ENCODE measurements at places on chromosomes 4 and X. TPM values are rescaled to one million over a fixed set of nuclear protein-coding genes. Genes with fewer than 3 reads are reported as not detected.
A peak's percentile ranks its signal among the peaks of the same experiment; 100 is the strongest.

GRCh38 chr4:37726666-37727065 is 40.5 kb upstream of the RELL1 start:
- H3K4me1 ChIP-seq = peaks cover 11% of the 10 kb centered on the region
- DNase-seq = no peak
- H3K27me3 ChIP-seq = no peaks in the 10 kb centered on the region
- no peaks in the 10 kb centered on the region for H3K36me3 ChIP-seq
- no peak overlapping the region for H3K4me3 ChIP-seq

DNA sequence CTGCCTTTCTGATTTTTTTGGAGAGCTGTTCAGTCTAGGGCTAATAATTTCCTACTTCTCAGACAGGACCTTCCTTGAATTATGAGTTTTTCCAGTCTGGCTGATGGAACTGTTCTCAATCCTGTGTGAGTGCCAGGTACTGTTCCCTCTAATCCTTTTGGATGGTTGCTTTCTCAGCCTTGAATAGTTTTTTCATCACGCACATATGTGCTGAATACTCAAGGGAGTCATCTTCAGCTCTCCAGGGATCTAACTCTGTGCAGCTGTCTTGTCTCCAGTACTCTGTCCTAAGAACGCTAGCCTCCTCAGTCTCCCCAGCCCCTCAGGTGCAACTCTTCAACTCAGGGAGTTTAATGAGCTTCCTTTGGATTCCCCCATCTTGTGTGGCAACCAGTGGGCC is 93.2 kb downstream of the GASK1B start:
- H3K27me3 ChIP-seq = no peaks in the 10 kb centered on the region
- no peaks in the 10 kb centered on the region for H3K4me1 ChIP-seq
- no peaks in the 10 kb centered on the region for H3K36me3 ChIP-seq
- DNase-seq = no peak
- no peak overlapping the region for H3K27ac ChIP-seq

- DNase-seq = no peak
- H3K27ac ChIP-seq = no peak overlapping the region
- H3K36me3 ChIP-seq = no peaks in the 10 kb centered on the region
- H3K4me1 ChIP-seq = no peaks in the 10 kb centered on the region
- peaks cover 12% of the 10 kb centered on the region for H3K27me3 ChIP-seq
Measured at GRCh38 chr4:110250023-110250387, 51.6 kb upstream of the ELOVL6 start.

- no peaks in the 10 kb centered on the region for H3K36me3 ChIP-seq
- H3K27me3 ChIP-seq = no peaks in the 10 kb centered on the region
- H3K27ac ChIP-seq = no peak overlapping the region
- no peak overlapping the region for H3K4me3 ChIP-seq
- DNase-seq = no peak
Measured at GRCh38 chrX:8988446-8988845, 45.5 kb downstream of the FAM9B start.

GRCh38 chrX:116267511-116268040 is 97.0 kb downstream of the AGTR2 start:
- no peak overlapping the region for H3K27ac ChIP-seq
- H3K27me3 ChIP-seq = no peaks in the 10 kb centered on the region
- no peaks in the 10 kb centered on the region for H3K36me3 ChIP-seq
- H3K4me1 ChIP-seq = no peaks in the 10 kb centered on the region
- no peak for DNase-seq

DNA sequence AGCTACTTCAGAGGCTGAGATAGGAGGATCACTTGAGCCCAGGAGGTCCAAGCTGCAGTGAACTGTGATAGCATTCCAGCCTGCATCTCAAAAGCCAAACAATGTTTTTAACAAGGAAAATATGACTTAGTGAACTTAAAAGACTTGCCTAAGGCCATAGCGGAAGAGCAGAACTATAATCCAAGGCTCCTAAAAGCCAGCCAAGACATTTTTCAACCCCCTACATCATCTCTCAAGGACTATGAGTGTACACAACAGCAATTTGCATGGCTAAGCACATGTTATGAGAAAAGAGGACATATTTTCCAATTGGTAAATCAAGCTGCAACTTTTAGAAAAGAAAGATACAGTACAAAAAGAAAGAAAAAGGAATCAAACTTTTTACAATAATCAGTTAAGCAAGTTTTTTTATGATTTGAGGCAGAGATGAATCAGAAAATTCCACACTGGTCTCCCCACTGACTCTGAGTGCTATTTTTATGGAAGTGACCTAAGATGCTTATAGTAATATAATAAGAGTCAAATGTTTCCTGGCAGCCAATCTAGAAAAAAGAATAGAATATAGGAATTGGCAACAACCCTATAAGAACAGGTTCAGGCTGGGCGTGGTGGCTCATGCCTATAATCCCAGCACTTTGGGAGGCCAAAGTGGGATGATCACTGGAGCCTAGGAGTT is 9.8 kb upstream of the ACOT9 start:
- no peaks in the 10 kb centered on the region for H3K27me3 ChIP-seq
- no peaks in the 10 kb centered on the region for H3K36me3 ChIP-seq
- no peak for DNase-seq
- no peak overlapping the region for H3K4me3 ChIP-seq

GRCh38 chr4:154838155-154838554 is 57.1 kb downstream of the RBM46 start:
- no peak overlapping the region for H3K4me3 ChIP-seq
- no peak for DNase-seq
- H3K36me3 ChIP-seq = no peaks in the 10 kb centered on the region
- no peaks in the 10 kb centered on the region for H3K4me1 ChIP-seq
- H3K27ac ChIP-seq = no peak overlapping the region
- no peaks in the 10 kb centered on the region for H3K27me3 ChIP-seq

- no peak overlapping the region for H3K27ac ChIP-seq
- H3K4me3 ChIP-seq = no peak overlapping the region
- peaks cover 5% of the 10 kb centered on the region for H3K4me1 ChIP-seq
- H3K36me3 ChIP-seq = no peaks in the 10 kb centered on the region
Measured at GRCh38 chr4:94446386-94446785, 5.4 kb upstream of the PDLIM5 start.

- no peak overlapping the region for H3K27ac ChIP-seq
- no peak for DNase-seq
- H3K36me3 ChIP-seq = no peaks in the 10 kb centered on the region
Measured at GRCh38 chrX:12865359-12865758, 1.5 kb upstream of the TLR7 start.

GRCh38 chrX:17459008-17459611 is 84.1 kb downstream of the NHS start:
- no peak overlapping the region for H3K27ac ChIP-seq
- DNase-seq = no peak
- no peaks in the 10 kb centered on the region for H3K27me3 ChIP-seq
- H3K4me1 ChIP-seq = no peaks in the 10 kb centered on the region
- no peaks in the 10 kb centered on the region for H3K36me3 ChIP-seq
- H3K4me3 ChIP-seq = no peak overlapping the region

DNA sequence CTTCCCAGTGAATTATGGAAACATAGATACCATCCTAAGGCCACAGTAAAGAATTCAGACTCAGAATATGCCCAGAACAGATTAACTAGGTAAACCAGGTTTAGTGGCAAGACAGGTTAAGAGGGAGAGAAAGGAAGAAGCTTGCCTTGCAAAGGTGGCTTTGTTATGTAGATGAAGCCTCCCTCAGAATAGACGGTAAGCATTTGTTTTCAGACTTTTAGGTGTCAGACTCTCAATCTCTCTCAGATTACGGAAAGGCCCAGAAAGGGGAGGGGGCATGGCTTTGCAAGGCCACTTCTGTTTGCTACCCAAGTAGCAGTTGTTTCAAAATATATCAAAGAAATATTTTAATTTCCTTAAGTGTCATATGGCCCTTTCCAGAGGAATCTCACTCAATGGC is 457.1 kb upstream of the BOD1L1 start:
- H3K27me3 ChIP-seq = no peaks in the 10 kb centered on the region
- no peak overlapping the region for H3K4me3 ChIP-seq
- H3K4me1 ChIP-seq = no peaks in the 10 kb centered on the region
- H3K36me3 ChIP-seq = no peaks in the 10 kb centered on the region
- no peak overlapping the region for H3K27ac ChIP-seq

GRCh38 chr4:53365121-53365485 is 758 bp downstream of the SCFD2 start:
- H3K4me3 ChIP-seq = peak overlapping the region; percentile 97
- H3K36me3 ChIP-seq = peaks cover 19% of the 10 kb centered on the region
- H3K27me3 ChIP-seq = peaks cover 7% of the 10 kb centered on the region

DNA sequence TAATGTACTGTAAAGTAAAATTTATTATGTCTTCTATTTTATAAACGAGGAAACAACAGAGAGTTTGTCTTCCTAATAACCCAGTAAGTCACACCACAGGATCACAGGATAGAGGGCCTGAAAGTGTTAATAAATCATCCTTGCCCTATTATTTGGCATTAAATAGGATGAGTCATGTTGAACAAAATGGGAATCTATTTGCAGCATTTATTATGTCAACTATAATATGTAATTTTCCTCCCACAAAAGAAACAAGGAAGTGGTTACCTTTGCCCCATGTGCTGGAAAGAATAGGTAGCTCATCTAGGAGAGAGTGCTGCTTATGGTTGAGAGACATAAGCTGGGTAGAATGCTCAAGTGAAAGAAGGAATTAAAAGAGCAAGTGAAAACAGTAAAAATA is 237.6 kb upstream of the NDST3 start:
- H3K27me3 ChIP-seq = no peaks in the 10 kb centered on the region
- no peak overlapping the region for H3K4me3 ChIP-seq
- no peaks in the 10 kb centered on the region for H3K4me1 ChIP-seq
- no peak overlapping the region for H3K27ac ChIP-seq
- no peaks in the 10 kb centered on the region for H3K36me3 ChIP-seq
- no peak for DNase-seq

The ART3 gene
- total RNA-seq = not detected

The MAGEA4 gene
- total RNA-seq = not detected

The ITIH6 gene
- total RNA-seq = not detected

The MGAT4D gene
- total RNA-seq = not detected

The FGF13 gene
- total RNA-seq = not detected

The NXF2 gene
- total RNA-seq = not detected
